ENCODE measurements at places on chromosomes 7 and 10. TPM values are rescaled to one million over a fixed set of nuclear protein-coding genes. Genes with fewer than 3 reads are reported as not detected.

OR2F1 gene
- not detected for polyA plus RNA-seq

CDHR3 gene
- polyA plus RNA-seq: 0.36 TPM

ZNF365 gene
- not detected for polyA plus RNA-seq

ADARB2 gene
- not detected for polyA plus RNA-seq

CNPY1 gene
- polyA plus RNA-seq: not detected

HHEX gene
- polyA plus RNA-seq: 134 TPM

Data from IgD-negative memory B cell (primary cell).